CD4-positive, alpha-beta T cell treated with Interleukin-15 for 4 hours (primary cell): ENCODE measurements at places on chromosomes 7 and 10.

DNA sequence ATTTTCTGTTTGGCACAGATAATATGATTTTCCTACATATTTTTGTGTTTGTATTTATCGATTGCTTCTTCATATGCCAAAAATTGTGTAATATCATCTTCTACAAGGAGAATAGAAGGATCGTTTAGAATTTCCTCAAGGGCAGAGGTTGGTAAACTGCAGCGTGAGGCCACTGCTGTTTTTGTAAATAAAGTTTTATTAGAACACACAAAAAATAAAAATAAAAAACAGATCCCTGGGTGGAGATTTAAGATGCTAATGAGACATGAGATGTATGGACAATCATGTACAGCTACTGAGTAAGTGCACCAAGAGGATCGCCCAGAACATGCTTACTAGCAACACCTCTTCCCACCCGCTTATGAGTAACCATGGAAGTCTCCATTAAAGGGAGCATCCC is 9.6 kb downstream of the LYZL2 start:
- no peak for DNase-seq

DNA sequence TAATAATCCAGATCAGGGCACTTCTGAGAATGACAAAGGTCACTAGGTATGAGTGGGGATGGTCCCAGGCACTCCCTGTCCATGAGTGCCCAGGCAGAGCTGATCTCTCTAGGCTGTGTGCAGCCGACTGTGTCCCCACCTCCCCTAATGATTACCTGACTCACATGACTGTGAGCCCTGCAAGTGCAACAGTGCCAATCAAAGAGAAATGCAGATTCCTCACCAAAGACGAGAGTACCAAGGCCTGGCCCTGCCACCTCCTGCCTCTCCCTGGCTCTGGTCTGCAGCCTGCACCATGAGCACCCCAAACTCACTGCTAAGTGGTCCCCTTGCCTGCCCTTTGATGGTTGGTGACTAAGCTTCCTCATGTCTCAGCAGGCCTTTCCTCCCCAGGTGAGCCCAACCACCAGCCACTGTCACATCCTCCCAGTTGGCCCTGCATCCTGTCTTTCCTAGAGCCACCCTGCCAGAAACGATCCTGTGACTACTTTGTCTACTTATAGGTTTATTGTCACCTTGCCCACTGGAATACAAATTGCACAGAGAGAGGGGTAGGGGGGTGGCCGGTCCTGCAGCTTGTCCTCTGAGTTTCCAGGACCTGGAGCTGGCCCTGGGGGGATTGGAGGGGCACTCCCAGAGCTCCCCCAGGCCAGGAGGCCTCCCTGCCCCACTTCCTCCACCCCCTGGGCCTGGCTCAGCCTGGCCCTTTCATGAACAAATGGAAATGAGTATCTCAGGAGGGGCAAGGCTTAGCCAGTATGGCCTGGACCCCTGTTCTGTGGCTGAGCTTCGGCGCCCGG is 22.4 kb upstream of the GDF10 start:
- peak; percentile 50 for DNase-seq

- no peak for DNase-seq
These were observed 35.1 kb upstream of the ZNRF2 start for GRCh38 chr7:30249316-30249715.

DNA sequence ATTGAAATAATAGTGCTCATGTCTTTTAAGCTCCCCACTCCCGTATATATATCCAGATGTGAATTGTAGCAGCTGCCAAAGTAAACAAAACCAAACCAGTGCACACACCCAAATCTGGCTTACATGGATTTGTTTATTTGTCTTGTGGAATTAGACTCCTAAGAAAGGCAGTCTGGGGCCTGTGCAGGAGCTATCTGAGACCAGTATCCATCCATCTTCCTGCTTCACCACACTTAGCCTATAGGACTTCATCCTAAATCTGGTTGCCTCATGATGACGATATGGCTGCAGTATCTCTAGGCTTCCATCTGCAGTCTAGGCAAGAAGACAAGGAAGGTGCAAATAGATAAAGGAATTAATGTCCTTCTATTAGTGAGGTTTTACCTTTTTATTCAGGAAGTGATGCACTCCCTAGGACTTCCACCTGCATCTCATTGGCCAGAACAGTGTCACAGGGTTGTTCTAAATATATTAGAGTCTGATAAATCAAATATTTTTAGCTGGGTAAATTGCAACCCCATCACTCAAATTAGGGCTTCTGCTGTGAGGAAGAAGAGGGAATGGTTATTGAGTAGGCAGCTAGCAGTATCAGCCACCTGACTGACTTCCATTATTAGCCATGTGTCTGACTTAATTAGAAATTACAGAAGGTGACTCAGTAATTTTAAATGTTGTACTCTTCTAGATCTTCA is 6.0 kb downstream of the WIPF3 start:
- no peak for DNase-seq

DNA sequence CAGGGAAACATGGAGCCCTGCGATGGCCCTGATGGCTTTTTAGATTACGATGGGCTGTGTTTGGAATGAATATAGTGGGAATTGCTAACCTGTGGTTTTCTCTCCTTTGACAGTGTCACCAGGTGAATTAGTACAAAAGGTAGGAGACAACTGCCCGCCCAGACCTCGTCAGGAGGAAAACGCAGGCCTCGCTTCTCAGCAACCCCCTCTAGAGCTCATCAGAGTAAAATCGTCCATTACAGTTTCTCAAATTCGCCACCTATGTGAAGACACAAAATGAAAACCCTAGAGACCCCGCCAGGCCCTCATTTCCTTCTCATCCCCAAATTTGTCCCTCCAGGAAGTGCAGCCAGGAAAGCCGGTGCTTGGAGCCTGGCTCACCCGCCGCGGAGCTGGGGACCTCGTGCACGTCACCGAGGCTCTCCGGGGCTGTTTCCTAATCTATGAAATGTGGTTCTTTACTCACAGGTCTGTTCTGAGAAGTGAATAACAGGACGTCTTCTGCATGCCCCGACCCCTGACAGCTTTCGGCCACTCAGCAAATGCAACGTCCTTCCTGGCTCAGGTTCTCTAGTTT is 143.7 kb downstream of the VIPR2 start:
- DNase-seq, result no peak

GRCh38 chr10:7301006-7301778 is 109.6 kb downstream of the SFMBT2 start:
- no peak for DNase-seq

DNA sequence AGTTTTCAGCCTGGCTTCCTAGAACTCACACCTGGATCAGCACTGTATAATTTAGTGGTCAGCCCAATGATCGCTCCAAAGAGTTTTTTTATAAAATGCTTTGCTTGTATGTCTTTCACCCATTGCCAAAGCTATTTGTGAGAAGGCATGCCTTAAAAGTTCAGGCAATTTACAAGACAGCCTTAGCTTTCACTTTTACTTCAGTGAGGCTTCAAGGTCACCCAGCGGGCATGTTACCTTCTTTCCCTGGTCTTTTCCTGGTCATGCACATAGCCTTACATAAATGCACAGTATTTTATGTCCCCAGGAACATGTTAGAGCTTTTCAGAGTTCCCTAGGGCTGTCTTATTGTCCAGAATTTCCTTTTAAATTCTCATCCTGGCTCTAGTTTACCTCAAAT is 179.9 kb upstream of the TMEM72 start:
- DNase-seq, result no peak

- no peak for DNase-seq
These were observed 25.2 kb downstream of the NHLRC2 start for GRCh38 chr10:113879691-113880090.

GRCh38 chr7:138460649-138461607 is 869 bp downstream of the TRIM24 start:
- peak; percentile 29 for DNase-seq
